ENCODE measurements at places on chromosomes 4 and X.

GRCh38 chrX:13401724-13402123 is 81.9 kb upstream of the ATXN3L start:
- no peak for DNase-seq

DNA sequence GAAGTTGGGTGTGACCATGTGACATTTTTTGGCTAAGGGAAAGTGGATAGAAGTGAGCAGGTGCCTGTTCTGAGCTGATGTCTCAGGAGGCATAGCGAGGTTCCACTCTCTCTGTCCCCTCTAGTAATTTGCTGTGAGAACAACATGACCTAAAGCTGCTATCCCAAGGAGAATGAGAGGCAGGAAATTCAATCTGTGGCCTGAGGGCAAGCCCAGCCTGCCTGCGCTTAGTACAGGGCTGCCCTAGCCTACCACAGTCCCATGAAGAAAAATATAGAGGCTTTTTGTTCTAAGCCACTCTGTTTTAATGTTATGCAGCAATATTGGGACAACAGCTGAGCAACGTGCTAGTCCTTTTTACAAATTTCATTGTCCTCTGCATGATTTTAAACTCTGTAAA is 193.1 kb downstream of the LDB2 start:
- no peak for DNase-seq

- DNase-seq, result no peak
Measured at GRCh38 chrX:103791228-103791627, 14.6 kb downstream of the PLP1 start.

GRCh38 chrX:57596516-57596915 is 4.7 kb downstream of the ZXDB start:
- no peak for DNase-seq
